Activated CD4-positive, alpha-beta T cell treated with anti-CD3 and anti-CD28 coated beads, Interleukin-2, amount 50 U/mL, for 16 hours (primary cell): ENCODE measurements at places on chromosomes 4 and X.
A peak's percentile ranks its signal among the peaks of the same experiment; 100 is the strongest.

GRCh38 chr4:5322321-5322720 is 271.0 kb downstream of the STK32B start:
- DNase-seq = no peak

- no peak for DNase-seq
Measured at GRCh38 chr4:40648742-40649281, 19.1 kb upstream of the RBM47 start.

- DNase-seq = no peak
Measured at GRCh38 chr4:75781305-75781704, 56.9 kb downstream of the USO1 start.

GRCh38 chrX:25976683-25977310 is 161.3 kb upstream of the MAGEB18 start:
- DNase-seq = no peak

DNA sequence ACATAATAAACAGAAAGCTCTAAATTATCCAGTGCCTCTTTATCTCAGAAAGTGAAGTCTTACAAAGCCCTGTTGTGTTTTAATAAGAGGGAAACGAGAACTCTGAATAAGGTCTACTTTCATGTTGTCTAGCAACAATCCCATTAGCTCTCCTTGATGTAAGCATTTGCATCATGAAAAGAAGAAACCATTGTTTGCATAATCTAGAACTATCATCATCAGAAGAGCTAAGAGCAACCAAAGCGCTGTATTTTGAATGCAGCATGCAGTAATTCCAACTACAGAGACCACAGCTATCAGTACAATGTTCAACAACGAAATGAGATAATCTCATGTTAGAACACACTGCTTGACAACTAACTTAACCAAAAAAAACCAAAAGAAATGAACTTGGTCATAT is 257.1 kb downstream of the CAMK2D start:
- DNase-seq = no peak

- DNase-seq = peak; percentile 81
Measured at GRCh38 chrX:153953342-153953830, 8.9 kb upstream of the RENBP start.

DNA sequence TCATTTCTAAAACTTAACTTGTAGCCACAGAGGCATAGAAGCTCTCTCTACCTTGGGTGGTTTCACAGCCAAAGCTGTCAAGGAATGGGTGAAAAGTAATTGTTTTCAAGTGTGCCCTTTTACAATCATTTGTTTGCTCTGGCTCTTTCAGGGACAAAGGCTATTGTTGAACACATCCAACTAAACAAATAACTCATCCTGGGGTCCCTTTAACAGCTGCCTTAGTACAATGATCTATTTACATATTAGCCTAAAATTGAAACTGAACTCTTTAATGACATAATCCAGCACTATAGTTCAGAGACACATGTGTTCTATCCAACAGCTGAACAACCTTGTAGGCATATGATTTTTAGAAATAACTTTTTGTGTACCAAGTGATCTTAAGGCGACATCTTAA is 3.7 kb downstream of the HHIP start:
- no peak for DNase-seq

GRCh38 chr4:151095142-151095541 is 4.3 kb upstream of the RPS3A start:
- DNase-seq = no peak

DNA sequence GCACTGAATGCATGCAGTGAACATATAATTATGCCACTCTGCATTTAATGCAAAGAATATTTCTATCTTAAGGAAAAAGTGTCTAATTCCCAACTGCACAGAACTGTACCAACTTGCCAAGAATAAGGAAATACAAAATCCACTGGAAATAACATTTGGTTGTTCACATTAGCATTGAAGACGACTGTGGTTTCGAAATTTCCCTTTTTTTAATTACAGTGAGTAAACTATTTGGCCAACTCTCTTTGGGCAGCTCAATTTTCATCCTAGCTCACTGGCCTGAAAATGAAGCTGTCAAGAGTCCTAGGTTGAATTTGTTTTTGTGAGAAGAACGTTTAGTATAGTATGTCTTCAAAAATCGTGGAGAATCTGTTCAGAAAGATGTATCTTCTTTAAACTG is 81.6 kb upstream of the MID1 start:
- no peak for DNase-seq
